ENCODE measurements at places on chromosomes 1 and 21.

- DNase-seq, result no peak
Observed at GRCh38 chr1:215844777-215845176, 277.7 kb downstream of the KCTD3 start.

GRCh38 chr1:12152113-12152891, 14.5 kb upstream of the TNFRSF1B start:
- DNase-seq, result no peak

DNA sequence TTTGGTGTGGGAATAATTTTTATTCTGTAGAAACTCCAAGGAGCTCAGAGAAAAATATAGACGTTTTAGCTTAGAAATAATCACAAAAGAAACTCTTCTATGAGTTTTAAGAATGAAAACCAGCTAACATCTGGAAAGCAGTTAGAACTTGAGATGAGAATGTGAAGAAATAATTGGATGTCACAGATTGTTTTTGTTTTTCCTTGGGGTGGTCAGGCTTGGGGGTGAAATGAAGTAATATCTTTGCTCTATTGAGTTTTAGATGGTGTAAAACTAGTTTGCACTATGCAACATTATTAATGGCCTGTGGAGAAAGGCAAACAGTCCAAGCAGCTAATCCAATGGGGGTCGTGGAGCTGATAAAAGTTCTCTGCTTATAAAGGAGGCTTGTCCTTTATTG, 101.2 kb downstream of the FMN2 start:
- DNase-seq, result no peak

DNA sequence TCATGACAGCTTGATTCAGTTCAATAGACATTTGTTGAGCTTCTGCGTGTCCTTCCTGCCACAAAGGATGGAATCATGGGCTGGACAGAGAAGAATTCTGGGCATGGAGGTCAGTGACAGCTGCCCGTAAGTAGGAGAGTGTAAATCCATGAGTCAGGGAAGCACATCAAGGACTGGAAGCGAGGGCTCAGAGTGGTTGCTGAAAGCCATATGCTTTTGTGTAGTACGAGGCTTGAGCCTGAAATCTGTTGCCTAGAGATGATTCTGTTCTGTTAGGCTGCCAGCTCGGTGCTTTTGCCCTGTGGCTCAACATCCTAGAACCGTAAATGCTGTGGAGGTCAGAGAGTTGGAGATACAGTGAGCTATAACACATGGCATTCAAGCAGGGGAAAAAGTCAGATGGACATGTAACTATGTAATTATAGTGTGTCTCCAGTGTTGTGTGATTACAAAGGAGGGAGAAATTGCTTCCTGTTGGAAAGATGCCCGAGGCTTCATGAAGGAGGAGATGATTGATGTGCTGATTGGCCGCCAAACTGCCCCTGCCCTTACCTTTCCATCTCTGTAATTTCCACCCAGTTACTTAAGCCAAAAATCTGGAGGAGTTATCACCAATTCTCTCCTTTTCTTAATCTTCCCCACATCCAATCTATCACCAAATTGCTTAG, 92.8 kb upstream of the CACNA1E start:
- no peak for DNase-seq

GRCh38 chr21:38438462-38438893, 59.8 kb downstream of the ERG start:
- no peak for DNase-seq

DNA sequence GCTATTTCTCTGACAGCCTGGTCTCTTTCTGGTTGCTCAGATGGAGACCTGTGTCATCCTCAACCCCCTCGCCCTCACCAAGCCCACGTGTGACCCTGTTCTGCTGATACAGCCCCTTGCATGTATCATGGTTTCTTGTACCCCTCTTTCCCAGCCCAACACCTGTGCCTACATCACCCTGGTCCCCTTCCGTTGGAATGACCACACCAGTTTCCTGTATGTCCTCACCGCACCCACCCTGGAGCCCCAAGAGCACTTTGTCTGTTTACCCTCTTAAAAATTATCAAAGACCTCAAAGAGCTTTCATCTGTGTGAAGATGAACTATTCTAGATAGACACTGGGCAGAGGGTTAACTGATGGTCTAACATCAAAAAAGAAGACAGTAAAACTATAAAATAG, 179.5 kb downstream of the GALNT2 start:
- DNase-seq, result no peak

DNA sequence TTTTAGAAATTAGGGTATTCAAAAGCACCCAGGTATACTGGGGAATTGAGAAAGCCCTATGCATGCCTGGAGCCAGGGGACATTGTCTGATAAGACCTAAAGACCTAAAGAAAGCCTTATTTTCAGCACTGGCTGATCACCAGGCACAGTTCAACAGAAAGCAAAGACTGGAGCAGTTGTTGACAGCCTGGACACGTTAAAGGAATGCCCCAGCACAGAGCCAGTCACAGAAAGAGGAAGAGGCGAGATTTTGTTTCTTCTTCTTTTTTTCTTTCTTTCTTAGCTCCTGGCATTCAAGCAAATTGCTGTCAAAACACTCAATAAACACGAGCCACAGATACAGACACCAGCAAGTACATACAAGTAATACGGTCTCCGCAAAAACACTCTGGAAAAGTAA, 40.4 kb downstream of the RNF187 start:
- no peak for DNase-seq

DNA sequence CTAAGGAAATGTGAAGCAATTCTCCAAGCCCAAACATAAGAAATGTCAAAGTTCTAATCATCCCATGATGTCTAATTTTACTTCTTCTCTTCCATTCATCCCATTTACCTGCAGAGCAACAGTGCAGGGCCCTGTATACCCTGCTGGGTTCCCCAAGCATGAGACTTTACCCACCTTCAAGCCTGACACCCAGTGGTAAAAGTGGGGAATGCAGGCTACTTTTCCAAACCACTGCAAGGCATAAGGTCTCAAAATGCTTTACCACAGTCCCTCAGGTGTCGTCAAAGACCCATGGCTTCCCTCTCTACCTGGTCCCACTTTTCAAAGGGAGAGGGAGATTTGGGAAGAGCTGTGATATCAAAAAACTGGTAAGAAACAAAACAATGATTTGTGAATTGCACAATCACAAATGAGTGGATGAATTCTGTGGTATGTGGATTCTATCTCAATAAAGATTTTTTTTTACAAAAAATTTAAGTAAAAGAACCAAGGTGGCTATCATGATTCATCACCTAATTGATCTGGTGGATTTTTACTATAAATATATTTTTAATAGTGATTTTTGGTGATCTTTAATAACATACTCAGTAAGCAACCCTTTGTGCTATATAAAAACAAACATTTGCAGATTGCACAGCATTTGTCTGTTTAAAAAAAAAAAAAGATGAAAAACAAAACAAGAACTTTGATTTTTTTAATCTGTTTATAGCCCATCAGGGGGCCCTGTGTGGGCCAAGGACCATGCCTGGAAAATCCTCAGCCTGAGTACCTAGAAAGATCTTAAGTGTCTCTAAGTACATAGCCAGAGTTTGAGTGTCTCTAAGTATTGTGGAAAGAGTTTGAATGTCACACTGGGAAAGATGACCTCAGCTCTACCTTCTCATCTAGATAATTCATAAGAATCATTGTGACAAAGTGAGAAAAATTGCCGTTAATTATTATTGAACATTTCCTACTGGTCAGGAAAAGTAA, 73.1 kb upstream of the GJB5 start:
- DNase-seq, result no peak

DNA sequence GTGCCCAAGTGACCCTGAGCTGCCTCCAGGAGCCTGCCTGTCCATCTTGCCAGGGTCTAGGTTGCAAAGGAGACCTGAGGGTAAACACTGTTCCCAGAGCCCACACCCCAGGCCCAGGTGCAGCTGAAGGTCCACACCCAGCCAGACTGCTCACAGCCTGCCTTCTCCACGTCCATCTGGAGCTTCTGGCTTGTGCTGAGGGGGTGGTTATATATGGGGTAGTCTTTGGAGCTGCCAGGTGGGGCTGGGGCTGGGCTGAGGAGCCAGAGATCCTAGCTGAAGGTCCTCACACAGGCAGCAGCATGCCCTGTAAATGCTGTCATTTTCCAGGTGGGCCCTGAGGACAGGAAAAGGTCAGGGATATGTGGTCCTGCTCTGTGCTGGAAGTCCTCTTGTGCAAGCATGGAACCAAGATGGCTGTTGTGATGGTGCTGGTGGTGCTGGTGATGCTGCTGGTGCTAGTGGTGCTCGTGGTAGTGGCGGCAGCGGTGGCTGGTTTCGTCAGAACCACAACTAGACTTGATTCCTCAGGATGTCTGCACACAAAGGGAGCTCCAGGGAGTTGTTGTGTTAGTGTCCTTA, 182.7 kb downstream of the MATN1 start:
- DNase-seq, result no peak

Measured in stimulated activated CD8-positive, alpha-beta memory T cell treated with anti-CD3 and anti-CD28 coated beads, Interleukin-15, amount 100 ng/mL, for 24 hours (primary cell).